Left ventricle myocardium superior (tissue), 1 donor: ENCODE measurements at places on chromosomes 6 and 20.

GRCh38 chr20:37737826-37738420 is 44.1 kb downstream of the CTNNBL1 start:
- DNase-seq = peak; percentile 55

GRCh38 chr6:164021589-164022250 is 607.2 kb downstream of the QKI start:
- DNase-seq = no peak

- DNase-seq = no peak
Measured at GRCh38 chr6:31614075-31614619, 887 bp upstream of the AIF1 start.

- no peak for DNase-seq
Measured at GRCh38 chr6:35397806-35398418, 54.2 kb upstream of the FANCE start.

GRCh38 chr6:113782636-113783035 is 74.5 kb upstream of the MARCKS start:
- no peak for DNase-seq

DNA sequence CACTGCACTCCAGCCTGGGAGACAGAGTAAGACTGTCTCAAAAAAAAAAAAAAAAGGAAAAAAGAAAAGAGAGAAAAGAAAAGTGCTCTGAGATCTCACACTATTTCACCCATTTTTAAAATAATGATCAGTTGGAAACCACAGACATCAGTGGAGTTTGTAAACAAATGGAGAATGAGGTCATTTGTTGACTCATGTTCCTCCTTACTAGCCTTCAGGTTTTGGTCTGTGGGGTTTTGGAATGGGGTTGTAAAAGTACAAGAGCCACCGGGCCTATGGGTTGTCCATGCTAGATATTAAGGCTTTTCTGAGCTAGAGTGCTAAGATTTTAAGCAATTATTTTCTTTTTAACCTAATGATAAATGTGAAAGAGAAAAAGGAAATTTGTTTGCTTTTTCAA is 104.4 kb upstream of the PRL start:
- DNase-seq = no peak

GRCh38 chr6:131101911-131102680 is 33.2 kb upstream of the AKAP7 start:
- DNase-seq = no peak

- DNase-seq = no peak
Measured at GRCh38 chr6:71292001-71292400, 3.4 kb downstream of the OGFRL1 start.

- DNase-seq = no peak
Measured at GRCh38 chr20:57461726-57462125, 63.2 kb downstream of the CTCFL start.

- DNase-seq = no peak
Measured at GRCh38 chr6:149833651-149834050, 30.5 kb downstream of the LRP11 start.

DNA sequence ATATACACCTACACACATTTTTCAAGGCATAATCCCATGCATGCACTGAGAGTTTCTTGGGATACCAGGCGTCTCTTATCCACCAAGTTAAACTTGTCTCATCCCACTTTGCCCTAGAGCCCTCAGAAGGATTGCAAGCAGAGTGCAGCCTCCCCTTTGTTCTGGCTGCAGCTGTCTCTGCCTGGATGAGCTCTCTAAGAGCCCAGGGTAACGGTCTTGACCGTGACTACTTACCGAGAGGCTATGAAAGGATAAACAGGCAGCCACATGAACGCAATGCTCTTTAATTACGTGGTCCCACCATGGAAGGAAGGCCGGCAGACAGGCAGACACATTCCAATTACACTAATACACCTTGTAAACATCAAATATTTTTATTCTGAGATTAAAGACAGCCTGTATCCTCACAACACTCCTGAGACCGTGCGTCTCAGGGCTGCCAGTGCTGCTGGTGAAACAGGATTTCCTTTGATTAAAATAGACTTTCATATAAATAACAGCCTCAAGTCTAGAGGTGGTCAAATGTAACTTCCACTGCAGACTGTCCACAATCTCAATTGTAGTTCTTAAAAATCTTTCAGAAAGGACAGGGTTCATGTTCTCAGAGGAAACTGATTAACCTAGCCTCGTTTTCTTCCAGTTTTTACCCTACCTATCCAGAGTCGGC is 210.0 kb upstream of the PRDM1 start:
- DNase-seq = no peak

GRCh38 chr20:20075032-20075431 is 22.7 kb downstream of the CFAP61 start:
- DNase-seq = no peak

- no peak for DNase-seq
Measured at GRCh38 chr6:110013386-110013785, 35.3 kb downstream of the GPR6 start.

- no peak for DNase-seq
Measured at GRCh38 chr20:57600320-57601210, 19.7 kb downstream of the ZBP1 start.

GRCh38 chr20:43839793-43840199 is 74.9 kb upstream of the TOX2 start:
- no peak for DNase-seq

GRCh38 chr6:140601021-140601808 is 1226.8 kb upstream of the CITED2 start:
- no peak for DNase-seq
